ENCODE measurements at places on chromosomes 7 and 10. TPM values are rescaled to one million over a fixed set of nuclear protein-coding genes. Genes with fewer than 3 reads are reported as not detected.
A peak's percentile ranks its signal among the peaks of the same experiment; 100 is the strongest.

- no peak overlapping the region for H3K27ac ChIP-seq
- no peaks in the 10 kb centered on the region for H3K36me3 ChIP-seq
- H3K27me3 ChIP-seq, result no peaks in the 10 kb centered on the region
- DNase-seq, result no peak
These were observed 13.8 kb upstream of the AKR1B1 start for GRCh38 chr7:134472572-134473244.

- no peak overlapping the region for H3K27ac ChIP-seq
- peaks cover 20% of the 10 kb centered on the region for H3K4me1 ChIP-seq
- DNase-seq, result no peak
These were observed 63.1 kb upstream of the ANKRD1 start for GRCh38 chr10:90983914-90984549.

DNA sequence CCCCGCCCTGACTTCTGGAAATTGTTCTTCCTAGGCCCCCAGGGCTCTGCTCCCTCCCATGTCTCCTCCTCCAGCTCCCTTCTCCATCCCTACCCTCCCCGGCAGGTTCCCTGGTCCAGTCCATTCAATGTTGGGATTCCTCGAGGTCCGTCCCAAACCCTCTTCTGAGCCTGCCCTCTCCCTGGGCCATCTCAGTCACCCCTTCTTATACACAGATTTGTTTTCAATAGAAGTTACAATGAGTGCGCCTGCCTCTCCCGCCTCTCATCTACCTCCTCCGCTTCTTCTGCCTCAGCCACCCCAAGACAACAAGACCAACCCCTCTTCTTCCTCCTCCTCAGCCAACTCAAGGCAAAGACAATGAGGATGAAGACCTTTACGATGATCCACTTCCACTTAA is 67.9 kb downstream of the OAT start:
- H3K27me3 ChIP-seq, result peaks cover 27% of the 10 kb centered on the region
- H3K27ac ChIP-seq, result no peak overlapping the region
- no peak for DNase-seq
- H3K4me3 ChIP-seq, result no peak overlapping the region
- H3K36me3 ChIP-seq, result no peaks in the 10 kb centered on the region

GRCh38 chr7:51014811-51015210 is 232.1 kb upstream of the GRB10 start:
- DNase-seq, result no peak
- peaks cover 1% of the 10 kb centered on the region for H3K36me3 ChIP-seq
- no peak overlapping the region for H3K27ac ChIP-seq

- DNase-seq, result no peak
- H3K27me3 ChIP-seq, result peaks cover 94% of the 10 kb centered on the region
- H3K36me3 ChIP-seq, result no peaks in the 10 kb centered on the region
- H3K27ac ChIP-seq, result no peak overlapping the region
- peak overlapping the region; percentile 54 for H3K4me3 ChIP-seq
These were observed 815 bp downstream of the NEUROG3 start for GRCh38 chr10:69572159-69573055.

PDE6C gene
- not detected for total RNA-seq

- no peaks in the 10 kb centered on the region for H3K36me3 ChIP-seq
- H3K4me3 ChIP-seq, result no peak overlapping the region
- no peak overlapping the region for H3K27ac ChIP-seq
- no peaks in the 10 kb centered on the region for H3K4me1 ChIP-seq
- peaks cover 32% of the 10 kb centered on the region for H3K27me3 ChIP-seq
These were observed 61.3 kb downstream of the PRLHR start for GRCh38 chr10:118534136-118534535.

GRCh38 chr10:13291821-13292773 is 7.8 kb downstream of the PHYH start:
- H3K4me1 ChIP-seq, result no peaks in the 10 kb centered on the region
- H3K4me3 ChIP-seq, result no peak overlapping the region
- H3K27me3 ChIP-seq, result no peaks in the 10 kb centered on the region
- peaks cover 16% of the 10 kb centered on the region for H3K36me3 ChIP-seq
- DNase-seq, result no peak
- H3K27ac ChIP-seq, result no peak overlapping the region

GRCh38 chr10:98006266-98006665 is 24.2 kb downstream of the CRTAC1 start:
- no peak overlapping the region for H3K27ac ChIP-seq
- H3K4me1 ChIP-seq, result peaks cover 7% of the 10 kb centered on the region
- peaks cover 29% of the 10 kb centered on the region for H3K27me3 ChIP-seq
- H3K36me3 ChIP-seq, result no peaks in the 10 kb centered on the region

GDF2 gene
- total RNA-seq, result not detected

DNA sequence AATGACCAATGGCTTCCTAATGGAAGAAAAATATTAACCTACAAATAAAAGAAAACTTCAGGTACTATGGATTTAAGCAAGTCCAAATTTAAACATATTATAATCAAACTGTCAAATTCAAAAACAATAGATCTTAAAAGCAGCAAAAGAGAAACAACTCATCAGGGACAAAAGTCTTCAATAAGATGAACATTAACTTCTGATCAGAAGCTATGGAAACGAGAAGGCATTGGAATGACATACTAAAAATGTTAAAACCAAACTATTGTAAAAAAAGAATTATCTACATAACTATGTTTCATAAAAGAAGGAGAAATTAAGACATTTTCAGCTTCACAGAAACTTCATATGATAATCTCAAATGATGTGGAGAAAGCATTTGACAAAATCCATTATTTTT is 334.7 kb downstream of the ANKRD7 start:
- no peaks in the 10 kb centered on the region for H3K4me1 ChIP-seq
- no peaks in the 10 kb centered on the region for H3K27me3 ChIP-seq
- no peak overlapping the region for H3K27ac ChIP-seq
- no peak overlapping the region for H3K4me3 ChIP-seq

- no peaks in the 10 kb centered on the region for H3K27me3 ChIP-seq
- H3K4me3 ChIP-seq, result no peak overlapping the region
- H3K27ac ChIP-seq, result no peak overlapping the region
- H3K36me3 ChIP-seq, result no peaks in the 10 kb centered on the region
- no peak for DNase-seq
These were observed 50.7 kb upstream of the HDAC9 start for GRCh38 chr7:18444826-18445225.

DNA sequence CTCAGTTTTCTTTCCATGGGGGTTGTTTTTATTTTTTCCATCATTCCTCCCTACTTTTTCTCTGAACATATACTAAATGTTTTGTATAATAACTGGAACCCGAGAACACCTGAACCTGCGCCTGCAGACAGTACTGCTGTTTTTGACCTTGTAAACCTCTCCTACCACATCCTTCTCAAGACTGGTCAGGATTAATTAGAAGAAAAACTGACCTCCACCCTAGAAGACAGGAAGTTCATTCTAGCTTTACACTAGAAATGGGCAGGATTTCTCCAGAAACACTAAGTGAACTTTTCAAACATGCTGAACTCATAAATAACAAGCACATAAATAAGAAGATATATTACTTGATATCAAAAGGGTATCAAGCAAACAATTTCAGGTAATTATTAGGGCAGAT is 751 bp upstream of the HYCC1 start:
- H3K27ac ChIP-seq, result no peak overlapping the region
- no peak overlapping the region for H3K4me3 ChIP-seq
- H3K36me3 ChIP-seq, result no peaks in the 10 kb centered on the region
- H3K27me3 ChIP-seq, result no peaks in the 10 kb centered on the region
- H3K4me1 ChIP-seq, result peaks cover 5% of the 10 kb centered on the region
- DNase-seq, result no peak

FKBP6 gene
- not detected for total RNA-seq

DNA sequence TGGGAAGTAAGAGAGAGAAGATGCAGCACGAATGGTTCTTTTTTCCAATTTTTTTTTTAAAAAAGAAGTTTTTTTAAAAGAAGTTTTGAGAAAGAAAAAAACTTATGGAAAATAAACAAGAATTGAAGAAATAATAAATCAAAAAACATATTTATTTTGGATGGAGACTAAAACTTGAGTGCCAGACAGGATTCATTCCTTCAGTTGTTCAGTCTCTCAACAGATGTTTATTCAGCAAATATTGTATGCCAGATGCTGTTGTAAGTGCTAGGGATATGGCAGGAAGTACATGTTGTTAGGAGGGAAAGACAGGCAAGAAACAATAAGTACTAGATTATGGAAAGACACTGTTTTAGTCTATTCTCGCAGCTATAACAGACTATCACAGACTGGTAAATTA is 750.7 kb upstream of the PHF14 start:
- no peaks in the 10 kb centered on the region for H3K36me3 ChIP-seq
- no peak for DNase-seq
- peaks cover 3% of the 10 kb centered on the region for H3K4me1 ChIP-seq
- no peak overlapping the region for H3K4me3 ChIP-seq

DNA sequence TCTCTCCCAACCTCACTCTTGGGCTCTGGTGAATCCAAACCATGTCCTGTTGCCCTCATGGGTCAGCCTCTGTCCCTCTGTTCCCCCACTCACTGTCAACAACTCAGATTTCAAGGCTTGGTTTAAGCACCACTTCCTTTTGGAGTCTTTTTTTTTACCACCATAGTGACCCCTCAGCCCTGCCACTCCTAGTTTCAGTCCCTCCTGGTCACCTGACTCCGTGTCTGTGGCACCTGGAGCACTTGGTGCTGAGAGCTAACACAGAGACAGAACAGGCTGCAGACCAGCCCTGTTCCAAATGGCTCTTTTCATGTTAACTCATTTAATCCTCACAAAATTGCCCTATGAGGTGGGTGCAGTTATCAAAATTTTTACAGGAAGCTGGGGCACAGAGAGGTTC is 53.6 kb upstream of the SMNDC1 start:
- no peak for DNase-seq
- no peak overlapping the region for H3K4me3 ChIP-seq
- peaks cover 6% of the 10 kb centered on the region for H3K27me3 ChIP-seq
- H3K36me3 ChIP-seq, result no peaks in the 10 kb centered on the region
- peaks cover 32% of the 10 kb centered on the region for H3K4me1 ChIP-seq
- no peak overlapping the region for H3K27ac ChIP-seq

- DNase-seq, result no peak
- no peaks in the 10 kb centered on the region for H3K27me3 ChIP-seq
- H3K4me3 ChIP-seq, result no peak overlapping the region
- H3K36me3 ChIP-seq, result peaks cover 1% of the 10 kb centered on the region
These were observed 31.9 kb downstream of the RSBN1L start for GRCh38 chr7:77727936-77728701.

GHRHR gene
- not detected for total RNA-seq

AASS gene
- 70.2 TPM for total RNA-seq

- no peak overlapping the region for H3K27ac ChIP-seq
- peaks cover 5% of the 10 kb centered on the region for H3K36me3 ChIP-seq
- H3K4me3 ChIP-seq, result no peak overlapping the region
- peaks cover 3% of the 10 kb centered on the region for H3K4me1 ChIP-seq
- no peaks in the 10 kb centered on the region for H3K27me3 ChIP-seq
These were observed 29.9 kb downstream of the UMAD1 start for GRCh38 chr7:7670490-7670889.

ANKRD1 gene
- total RNA-seq, result 61.8 TPM

- H3K36me3 ChIP-seq, result no peaks in the 10 kb centered on the region
- DNase-seq, result no peak
- H3K27ac ChIP-seq, result no peak overlapping the region
These were observed 33.9 kb downstream of the CYCS start for GRCh38 chr7:25091176-25091575.

DNA sequence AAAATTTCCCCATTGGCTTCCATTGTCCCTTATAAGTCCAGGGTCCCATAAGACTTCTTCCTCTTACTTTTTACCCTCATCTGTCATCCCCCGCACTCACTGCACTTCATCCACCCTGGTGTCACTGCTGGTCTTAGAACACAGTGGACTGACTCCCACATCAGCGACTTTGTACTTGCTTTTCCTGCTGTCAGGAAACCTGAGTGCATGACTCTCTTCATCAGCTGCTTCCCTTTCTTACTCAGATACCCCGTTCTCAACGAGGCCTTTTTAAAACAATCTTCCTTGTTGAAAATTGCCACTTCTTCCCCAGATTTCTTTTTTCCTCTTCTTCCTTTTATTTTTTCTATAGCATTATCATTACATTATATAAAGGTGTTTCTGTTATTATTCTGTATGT is 305.4 kb downstream of the SDK1 start:
- H3K27me3 ChIP-seq, result no peaks in the 10 kb centered on the region
- no peak for DNase-seq
- H3K36me3 ChIP-seq, result peaks cover 8% of the 10 kb centered on the region

DNA sequence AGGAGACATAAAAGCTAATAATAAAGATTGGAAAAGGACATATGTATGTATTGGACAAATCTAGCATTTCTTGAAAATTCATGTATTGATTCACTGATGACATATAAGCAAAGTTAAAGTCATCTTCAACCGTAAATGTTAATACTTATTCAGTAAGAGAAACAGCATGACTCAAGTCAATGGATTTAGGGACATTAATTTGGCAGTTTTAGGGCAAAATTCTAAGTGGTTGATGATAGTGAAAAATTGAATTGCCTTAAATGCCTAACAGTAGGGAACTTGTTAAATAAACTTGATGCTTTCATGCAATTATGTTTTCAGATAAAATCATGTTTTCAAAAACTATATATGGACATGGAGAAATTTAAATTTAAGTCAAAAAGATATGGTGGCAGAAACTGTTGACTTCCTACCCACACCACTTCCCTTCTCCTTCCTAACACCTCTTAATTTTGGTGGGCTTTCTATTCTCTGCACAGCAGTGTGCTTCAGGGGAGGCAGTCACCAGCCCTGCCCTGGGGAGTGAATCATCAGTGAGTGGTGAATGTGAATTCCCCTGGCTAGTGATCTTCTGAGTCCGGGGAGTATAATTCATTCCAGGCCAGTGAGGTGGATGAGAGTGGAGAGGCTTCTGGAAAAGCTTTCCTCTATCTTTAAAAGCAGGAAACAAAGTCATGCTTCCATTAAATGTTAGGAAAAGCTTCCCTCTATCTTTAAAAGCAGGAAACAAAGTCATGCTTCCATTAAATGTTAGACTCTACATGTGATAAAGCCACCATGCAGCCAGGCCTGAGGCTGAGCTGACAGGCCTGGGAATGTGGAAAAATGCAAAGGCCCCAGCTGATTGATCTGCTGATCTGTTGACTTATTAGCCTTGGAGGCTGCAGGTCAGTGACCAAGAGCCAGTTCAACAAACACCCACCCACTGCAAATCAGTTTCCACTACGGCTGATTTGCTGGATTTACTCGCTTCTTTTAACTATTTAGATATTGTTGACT is 25.2 kb upstream of the ITGB1 start:
- no peak for DNase-seq
- peak overlapping the region; percentile 41 for H3K4me3 ChIP-seq
- peak overlapping the region; percentile 97 for H3K27ac ChIP-seq
- H3K36me3 ChIP-seq, result no peaks in the 10 kb centered on the region
- peaks cover 41% of the 10 kb centered on the region for H3K4me1 ChIP-seq

GLI3 gene
- total RNA-seq, result 9.0 TPM

DNA sequence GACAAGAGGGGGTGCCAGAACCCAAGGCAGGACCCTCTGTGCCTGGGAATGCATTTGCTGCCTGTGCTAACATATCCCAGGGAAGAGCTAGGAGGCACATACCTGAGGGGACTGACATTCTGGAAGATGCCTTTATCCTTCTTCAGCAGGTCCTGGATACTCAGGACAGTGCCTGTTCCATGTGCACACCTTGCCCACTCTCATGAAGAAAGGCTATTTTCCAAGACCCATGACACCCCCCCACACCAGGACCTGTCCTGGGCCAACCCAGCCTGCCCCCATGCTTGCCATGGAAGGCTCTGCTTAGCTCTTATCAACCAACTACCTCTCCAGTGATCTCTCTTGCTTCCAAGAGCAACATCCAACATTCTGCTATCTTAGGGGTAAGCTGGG is 67.2 kb upstream of the CAMK2B start:
- no peak for DNase-seq
- H3K27ac ChIP-seq, result no peak overlapping the region
- no peak overlapping the region for H3K4me3 ChIP-seq
- H3K27me3 ChIP-seq, result no peaks in the 10 kb centered on the region
- H3K36me3 ChIP-seq, result peaks cover 8% of the 10 kb centered on the region

GRCh38 chr10:100808876-100809275 is 63.5 kb downstream of the PAX2 start:
- no peak overlapping the region for H3K4me3 ChIP-seq
- H3K27me3 ChIP-seq, result peaks cover 80% of the 10 kb centered on the region
- no peak for DNase-seq
- peaks cover 19% of the 10 kb centered on the region for H3K4me1 ChIP-seq
- H3K27ac ChIP-seq, result no peak overlapping the region
